ENCODE measurements at places on chromosomes 13 and 19.
A peak's percentile ranks its signal among the peaks of the same experiment; 100 is the strongest.

GRCh38 chr13:32334671-32335070 is 19.4 kb downstream of the BRCA2 start:
- no peak for DNase-seq

GRCh38 chr19:38580080-38580479 is 37.7 kb downstream of the MAP4K1 start:
- no peak for DNase-seq

GRCh38 chr19:29399804-29400203 is 126.0 kb upstream of the VSTM2B start:
- no peak for DNase-seq

DNA sequence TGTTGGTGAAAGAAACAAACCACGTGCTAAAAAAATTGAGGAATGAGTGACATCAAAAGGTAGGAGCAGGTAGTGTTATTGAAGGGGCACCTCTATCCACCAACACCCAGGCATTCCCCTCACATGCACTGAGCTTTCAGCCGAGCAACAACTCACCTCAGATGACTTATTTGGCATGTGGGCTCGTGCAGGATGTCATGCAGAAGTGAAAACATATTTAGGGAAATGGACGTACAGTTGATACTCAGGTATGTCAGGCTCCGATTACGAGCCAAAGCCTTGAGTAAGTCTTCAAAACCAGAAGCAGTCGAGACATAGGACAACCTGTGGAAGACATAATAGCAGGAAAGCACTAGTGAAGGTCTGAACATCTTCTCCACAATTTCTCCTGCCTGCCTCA is 30.4 kb downstream of the NLRP11 start:
- no peak for DNase-seq

DNA sequence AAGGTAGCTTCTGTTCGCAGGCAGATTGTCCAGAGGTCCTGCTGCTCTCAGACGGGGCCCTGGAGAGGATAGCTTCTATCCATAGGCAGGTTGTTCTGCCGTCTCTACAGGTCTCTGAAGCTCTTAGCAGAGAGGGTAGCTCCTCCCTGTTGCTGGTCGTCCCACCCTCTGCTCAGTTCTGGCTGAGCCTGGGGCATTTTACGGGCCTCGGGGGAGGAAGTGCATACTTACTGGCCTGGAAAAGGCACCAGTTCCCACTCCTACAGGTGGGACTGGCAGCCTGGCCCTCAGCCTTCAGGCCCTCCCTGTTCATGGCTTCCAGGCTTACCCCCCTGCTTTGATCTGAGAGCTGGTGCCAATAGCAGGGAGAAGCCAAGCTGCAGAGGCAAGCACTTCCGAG is 42.3 kb downstream of the USPL1 start:
- no peak for DNase-seq

DNA sequence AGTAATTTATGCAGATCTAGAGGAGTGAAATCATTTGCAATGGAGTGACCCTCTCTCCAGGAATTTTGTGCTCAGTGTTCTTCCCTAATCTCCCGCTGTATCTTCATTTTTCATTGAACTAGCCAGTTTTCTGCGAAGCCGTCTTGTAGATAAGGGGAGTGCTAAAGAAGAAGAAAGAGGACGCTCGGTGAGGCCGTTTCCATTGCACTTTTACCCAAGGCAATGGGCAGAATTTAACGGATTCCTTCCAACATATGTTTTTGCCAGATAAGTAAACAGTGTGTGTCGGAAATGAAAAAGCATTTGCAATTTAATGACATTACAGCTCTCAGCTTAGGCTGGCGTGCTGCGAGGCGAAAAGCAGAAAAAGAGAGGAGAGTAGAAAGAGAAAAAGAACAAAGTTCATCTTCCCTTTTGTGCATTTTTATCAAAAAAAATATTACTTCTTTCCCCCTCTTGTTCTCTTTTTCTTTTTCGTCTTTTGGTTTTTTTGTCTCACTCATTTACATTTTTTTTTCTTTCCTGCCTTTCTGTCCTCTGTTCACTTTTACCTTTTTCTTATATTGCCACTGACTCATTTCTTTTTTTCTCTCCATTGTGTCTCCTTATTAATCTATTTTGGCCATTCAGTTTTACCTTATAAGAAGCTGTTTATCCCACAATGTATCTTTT is 49.9 kb downstream of the SOX21 start:
- no peak for DNase-seq

- peak; percentile 71 for DNase-seq
Measured at GRCh38 chr13:107864543-107865317, 350.6 kb downstream of the LIG4 start.

GRCh38 chr13:107203146-107203847 is 635.4 kb upstream of the ARGLU1 start:
- no peak for DNase-seq

- no peak for DNase-seq
Measured at GRCh38 chr19:33900817-33901216, 104.1 kb downstream of the KCTD15 start.

DNA sequence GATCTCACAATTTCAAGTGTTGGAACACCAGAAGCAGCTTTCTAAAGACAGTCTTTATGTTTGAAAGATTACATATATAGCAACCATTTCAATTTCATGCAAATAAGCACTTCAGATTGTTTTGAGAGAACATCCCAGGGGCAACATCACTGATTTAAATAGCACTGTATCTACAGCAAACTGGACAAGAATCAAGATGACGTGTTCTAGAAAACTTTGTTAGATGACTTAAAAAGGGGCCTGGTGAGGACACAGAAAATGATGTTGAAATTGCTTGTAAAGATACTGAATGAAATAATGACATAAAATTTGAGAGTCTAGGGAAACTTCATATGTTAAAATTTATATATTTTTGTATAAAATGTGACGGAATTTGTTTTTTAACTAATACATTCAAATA is 277.1 kb downstream of the KLF12 start:
- DNase-seq, result no peak

GRCh38 chr13:20001366-20002190 is 43.1 kb downstream of the ZMYM2 start:
- no peak for DNase-seq

DNA sequence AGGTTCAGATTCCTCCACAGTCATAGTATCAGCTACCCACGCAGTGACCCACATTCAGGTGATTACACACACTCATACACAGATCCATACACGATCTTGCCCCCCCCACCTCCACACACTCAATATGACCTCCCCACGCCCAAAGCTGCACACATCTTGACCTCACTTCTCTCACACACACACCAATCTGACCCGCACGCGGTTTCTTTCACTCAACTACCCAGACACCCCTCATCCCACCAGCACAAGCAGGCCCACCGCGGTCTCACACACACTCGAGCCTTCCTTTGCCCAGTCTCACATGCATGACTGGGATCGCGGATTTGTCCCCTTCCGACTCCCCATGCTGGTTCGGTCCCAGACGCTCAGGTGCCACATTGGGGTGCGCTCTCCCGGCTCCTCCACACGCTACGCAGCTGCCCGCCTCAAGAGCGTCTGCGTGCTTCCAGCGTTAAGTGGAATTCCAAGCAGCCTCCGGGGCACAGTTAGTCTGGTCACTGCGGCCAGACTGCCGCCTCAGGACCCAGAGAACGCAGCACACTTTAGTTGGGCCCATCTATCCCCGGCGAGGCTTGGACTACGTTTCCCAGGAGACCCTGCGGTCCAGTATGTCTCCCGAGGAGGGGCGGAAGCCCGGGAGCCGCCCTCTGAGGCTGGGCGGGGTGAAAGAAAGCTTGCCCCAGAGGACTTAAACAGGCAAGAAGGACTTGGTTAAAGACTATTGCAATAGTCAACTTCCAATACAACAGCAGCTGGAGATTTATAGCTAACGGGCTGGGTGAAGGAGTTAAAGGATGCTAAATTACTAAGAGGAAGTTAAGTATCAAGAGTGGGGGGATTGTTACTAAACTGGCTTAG is 746 bp upstream of the ZNF345 start:
- DNase-seq, result no peak

GRCh38 chr19:3106509-3107141 is 12.5 kb downstream of the GNA11 start:
- no peak for DNase-seq

- DNase-seq, result no peak
Measured at GRCh38 chr13:48819376-48819775, 156.3 kb upstream of the FNDC3A start.

DNA sequence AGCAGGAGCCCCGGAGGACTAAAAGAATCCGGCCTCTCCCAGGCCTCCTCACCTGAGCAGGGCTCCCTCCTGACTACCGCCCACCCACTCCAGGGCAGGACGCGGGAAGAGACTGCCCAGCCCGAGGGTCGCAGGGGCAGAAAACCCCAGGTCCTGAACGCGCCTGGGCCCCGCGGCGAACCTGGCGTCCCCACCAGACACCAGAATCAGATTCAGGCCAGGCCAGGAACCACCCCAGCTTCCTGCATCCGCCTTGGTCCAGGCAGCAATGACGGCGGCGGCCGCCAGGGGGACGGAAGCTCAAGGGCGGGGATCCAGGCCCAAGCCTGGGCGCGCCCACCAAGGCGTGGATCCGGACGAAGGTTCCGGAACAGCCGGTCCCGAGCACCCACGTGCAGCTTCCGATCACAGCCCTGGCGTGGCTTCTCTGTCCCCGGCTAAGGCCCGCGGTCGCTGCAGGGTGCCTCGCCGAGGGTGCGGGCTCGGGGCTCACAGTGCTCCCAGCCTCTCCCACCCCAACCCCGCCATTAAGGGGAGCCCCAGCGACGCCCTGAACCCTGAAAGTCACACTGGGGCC is 3.6 kb downstream of the LGALS7 start:
- DNase-seq, result no peak

DNA sequence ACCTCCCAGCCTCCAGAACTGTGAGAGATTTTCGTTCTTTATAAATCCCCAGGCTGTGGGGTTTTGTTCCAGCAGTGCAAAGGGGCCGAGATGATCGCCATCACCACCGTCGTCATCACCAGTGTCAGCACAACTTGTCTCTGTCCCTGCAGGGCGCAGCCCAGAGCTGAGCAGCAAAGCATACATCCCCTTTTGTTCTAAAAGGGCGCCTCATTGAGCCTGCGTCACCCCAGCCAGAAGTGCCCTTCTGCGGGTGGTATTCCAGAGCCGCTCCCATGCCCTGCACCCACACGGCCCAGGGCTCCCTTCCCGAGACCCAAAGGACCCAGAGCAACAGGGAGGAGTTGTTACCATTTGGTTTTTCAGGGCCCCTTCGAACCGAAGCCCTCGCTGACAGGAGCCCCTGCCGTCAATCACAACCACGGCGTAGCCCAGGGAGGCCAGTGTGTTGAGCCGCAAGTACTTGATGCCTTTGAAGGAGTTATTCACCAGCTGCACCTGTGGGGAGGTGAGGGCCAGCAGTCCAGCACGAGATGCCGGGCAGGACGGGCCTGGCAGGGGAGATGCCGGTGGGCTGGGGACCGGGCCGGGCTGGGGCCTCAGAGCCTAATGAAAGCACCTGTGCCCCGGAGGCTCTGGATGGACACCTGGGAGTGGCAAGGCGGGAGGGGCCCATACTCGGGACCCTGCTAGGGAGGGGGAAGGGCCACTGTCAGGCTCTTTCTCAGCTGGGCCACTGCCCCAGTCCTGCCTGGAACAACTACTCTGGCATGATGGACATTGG is 14.4 kb upstream of the MYDGF start:
- no peak for DNase-seq

DNA sequence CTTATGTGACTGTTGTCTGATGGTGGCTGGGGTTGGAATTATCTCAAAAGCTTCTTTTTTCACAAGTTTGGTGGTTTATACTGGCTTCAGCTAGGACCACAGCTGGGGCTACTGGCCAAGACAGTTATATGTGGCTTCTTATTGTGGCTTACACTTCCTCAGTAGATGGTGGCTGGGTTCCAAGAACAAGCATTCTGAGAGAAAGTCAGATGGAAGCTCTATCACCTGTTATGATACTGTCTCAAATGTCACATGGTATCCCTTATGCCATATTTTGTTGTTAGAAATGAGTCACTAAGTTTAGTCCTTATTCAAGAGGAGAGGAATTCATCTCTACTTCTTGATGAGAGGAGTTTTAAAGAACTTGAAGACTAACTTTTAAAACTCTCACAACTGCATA is 41.6 kb downstream of the NDFIP2 start:
- no peak for DNase-seq

DNA sequence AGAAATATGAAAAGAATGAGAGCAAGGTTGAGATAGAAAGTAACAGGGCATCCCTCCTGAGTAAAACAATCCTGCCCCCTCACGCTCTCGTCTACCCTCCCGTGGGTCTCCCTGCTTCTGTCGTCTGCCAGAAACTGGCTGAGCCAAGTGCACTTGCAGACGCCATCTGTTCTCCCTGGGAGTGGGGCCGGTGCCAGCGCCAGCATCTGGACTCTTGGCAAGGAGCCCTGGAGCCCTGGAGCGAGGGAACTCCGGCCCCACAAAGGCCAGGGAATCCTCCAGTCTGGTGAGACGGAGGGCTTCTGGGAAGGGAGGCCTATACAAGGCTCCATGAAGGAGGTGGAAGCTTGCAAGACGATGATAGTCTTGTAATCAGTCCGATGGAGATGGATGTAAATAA is 2.3 kb upstream of the TMEM91 start:
- DNase-seq, result no peak

- no peak for DNase-seq
Measured at GRCh38 chr19:43760941-43761340, 6.2 kb upstream of the SMG9 start.

DNA sequence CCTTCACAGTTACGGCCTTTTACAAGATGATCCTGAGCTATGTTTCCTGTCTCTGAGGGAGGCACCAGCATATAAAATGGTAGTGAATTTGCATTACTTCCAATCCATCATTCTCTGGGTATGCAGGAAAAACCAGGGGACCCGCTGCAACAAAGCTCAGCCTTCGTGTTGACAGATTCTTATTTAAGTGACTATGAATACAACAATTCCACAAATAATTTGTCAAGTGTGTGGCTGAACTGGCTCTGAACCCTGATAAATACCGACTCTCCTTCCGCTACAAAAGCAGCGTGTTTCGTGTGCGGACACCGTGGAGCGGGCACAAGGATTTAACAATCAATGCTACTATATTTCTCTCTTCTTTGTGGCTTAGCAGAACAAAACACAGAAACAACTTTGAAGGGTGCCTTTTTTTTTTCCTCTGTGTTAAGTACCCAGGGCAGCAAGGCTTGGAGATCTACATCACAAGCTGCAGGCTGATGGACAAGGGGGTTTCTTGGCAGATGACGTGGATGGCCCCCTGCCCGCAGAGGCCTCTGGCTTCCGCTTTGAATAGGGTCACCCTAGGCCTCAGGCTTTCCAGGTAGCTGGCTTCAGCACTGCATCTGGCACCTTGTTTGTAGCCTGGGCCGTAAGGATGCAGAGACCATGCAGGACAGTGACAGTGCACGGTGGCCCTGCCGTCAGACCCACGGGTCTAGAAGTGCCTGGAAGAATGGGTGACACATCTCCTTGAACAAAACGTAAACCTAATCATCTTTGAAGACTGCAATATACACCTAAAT is 280.5 kb upstream of the TSHZ3 start:
- no peak for DNase-seq

DNA sequence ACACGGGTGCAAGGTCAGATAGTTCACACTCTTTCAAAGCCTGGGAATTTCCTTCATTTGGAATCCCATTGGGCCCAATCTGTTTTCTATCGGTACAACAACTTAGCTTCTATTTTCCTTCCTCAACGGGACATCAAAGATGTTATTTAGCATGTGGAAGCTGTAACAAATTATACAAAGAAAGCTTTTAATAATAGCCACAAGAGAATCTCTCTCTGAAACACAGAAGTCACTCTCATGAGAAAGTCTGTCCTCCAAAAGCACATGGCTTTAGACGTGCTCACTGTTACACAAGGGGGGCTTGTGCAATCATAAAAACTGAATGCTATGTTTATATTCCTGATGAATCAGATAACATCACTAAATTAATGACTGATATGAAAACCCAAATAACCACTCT is 28.9 kb upstream of the CYSLTR2 start:
- no peak for DNase-seq

GRCh38 chr19:31963746-31964145 is 381.7 kb upstream of the ZNF507 start:
- no peak for DNase-seq

- no peak for DNase-seq
Measured at GRCh38 chr13:112561478-112561877, 26.5 kb downstream of the TUBGCP3 start.

Data from NCI-H1417 treated with DMSO at 0.1 percent for 48 hours (cell line).